ENCODE measurements at places on chromosomes 4 and X.

GRCh38 chrX:41350150-41350975 lies 16.4 kb downstream of the DDX3X start:
- no peak for DNase-seq

- DNase-seq: no peak
These were observed 65.6 kb downstream of the OR13H1 start for GRCh38 chrX:131609480-131609879.

DNA sequence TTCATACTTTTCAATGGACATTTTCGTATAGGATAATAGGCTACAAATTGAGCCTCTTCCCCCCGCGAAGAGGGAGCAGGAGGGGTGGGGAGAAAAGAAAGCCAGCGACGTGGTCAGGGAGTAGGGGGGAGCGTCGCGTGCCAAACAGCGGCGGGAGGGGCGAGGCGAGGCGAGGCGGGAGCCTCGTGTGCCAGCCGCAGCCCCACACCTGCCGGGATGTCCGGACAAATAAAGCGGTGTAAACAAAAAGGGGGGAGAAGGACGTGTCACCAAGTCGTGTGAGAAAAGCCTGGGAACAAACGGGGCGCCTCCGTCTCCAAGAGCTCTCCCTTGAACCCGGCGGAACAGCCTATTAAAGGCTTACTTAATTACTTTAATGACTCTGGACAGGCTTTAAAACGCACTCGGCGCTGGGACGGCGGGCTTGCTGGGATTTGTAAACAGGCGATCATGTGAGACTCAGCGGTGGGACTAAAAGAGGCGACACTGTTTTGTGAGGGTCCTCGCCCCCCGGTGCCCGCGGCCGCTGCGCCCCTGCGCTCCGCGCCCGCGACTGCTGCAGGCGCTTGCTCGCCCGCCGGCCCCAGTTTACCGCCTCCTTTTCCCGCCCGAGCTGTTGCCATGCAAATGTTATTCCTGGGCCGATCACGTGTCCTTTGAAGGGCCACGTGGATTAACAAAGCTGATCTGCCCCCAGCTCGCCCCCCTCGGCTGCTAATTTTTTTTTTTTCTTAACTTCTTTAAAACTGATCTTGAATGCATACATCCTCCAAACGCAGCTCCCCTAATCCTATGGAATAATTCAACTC lies at the start of gene HELT:
Gene HELT (plus strand): TSS at position 527 of the 809 bp plus-strand sequence. CDS start 439 bp downstream, outside the sequence.
- no peak for DNase-seq

- peak; percentile 5 for DNase-seq
These were observed 38.4 kb downstream of the NAP1L5 start for GRCh38 chr4:88659055-88659889.

DNA sequence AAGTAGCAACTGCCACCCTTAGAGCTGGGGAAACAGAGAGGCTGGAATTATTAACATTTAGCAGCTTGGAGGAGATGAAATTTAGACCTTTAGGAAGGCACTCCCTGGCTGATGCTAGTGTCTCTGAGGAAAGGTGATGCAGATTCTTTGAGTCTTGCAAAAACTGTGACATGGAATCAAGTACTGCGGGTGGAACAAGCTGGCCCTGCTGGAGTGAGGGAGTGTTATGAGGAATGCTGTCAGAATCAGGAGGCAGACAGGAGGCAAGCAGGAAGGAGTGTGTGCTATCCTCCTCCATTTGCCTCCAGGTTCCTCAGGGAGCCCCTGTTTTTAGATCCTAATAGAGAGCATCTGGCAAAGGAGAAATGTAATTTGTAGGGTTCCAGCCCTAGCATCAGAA lies 391.7 kb upstream of the PITX2 start:
- DNase-seq: no peak

- no peak for DNase-seq
These were observed 98.7 kb downstream of the MAB21L2 start for GRCh38 chr4:150680651-150681050.

GRCh38 chr4:76526585-76526990 lies 91.6 kb downstream of the SHROOM3 start:
- no peak for DNase-seq

DNA sequence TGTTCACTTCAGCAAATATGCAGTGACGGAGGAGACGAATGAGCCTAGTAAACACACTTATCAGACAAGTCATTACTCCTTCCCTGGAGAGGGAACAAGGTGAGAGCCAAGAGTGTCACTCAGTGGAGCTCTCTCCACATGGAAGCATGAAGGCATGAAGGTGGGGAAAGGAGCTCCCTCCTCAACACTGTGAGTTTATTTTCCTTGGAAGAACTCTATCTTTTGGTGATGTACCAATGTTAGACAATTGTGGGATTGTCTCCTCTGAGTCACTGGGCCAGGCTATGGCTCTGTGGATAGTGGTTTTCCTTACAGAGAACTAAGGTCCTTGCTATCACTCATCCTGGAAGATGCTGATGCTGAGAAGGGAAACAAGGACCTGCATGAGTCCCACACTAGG lies 200.2 kb downstream of the CPEB2 start:
- no peak for DNase-seq

DNA sequence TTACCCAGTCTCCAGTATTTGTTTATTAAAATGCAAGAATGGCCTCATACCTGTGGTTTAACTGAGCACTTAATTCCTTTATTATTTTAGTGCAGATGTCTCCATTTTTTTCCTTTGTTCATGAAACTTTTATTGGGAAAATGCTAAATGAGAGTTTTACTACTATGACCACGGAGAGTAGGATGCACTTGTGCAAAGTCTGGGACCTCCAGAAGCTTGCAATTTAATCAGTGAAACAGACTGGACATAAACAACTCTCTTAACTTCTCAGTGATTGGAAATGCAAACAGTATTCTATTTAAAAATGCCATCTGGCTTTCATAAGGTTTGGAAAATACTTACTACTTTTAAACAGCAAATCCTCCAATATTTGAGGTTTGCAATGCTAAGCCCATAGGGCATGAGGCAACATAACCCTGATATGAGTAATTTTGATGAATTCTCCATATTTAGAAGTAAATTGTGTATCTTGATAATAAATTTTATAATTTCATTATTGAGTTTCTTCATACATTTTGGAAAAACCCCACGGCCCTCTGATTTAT lies 718.7 kb upstream of the MAGEB2 start:
- DNase-seq: no peak

- no peak for DNase-seq
These were observed 154.2 kb downstream of the CPE start for GRCh38 chr4:165532976-165533375.

DNA sequence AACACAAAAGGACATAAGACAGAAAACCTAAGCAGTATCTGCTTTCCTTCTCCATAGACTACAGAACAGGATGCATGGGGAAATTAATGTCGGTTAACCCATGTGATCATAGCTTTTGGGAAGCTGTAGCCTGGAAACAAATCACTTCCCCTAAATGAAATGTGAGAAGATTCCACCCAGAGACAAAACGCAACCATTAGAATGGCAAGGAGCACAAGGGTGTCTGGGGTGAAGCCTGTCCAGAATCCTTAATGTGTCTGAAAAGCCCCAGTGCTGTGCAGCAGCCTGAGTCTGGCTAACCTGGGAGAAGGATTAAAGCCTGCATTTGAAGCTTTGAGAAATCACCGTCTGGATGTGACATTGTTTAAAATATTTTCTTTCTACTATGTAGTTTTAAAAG lies 213.3 kb downstream of the ANKRD50 start:
- no peak for DNase-seq

DNA sequence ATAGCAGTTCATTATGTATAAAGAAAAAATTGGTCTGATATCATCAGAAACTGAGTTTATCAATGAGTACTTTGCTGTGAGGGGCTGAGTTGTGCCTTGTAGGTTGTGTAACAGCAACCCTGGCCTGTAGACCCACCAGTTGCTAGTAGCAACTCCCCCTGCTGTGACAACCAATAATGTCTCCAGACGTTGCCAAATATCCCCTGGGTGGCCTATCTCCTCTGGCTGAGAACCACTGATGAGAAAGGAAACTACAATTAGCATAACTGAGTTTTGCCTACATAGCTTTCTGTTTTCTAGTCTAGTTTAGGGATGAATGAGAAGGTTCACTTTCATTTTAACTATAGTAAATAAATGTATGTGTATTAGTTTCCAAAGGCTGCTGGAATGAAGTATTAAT lies 234.1 kb downstream of the CPE start:
- no peak for DNase-seq

DNA sequence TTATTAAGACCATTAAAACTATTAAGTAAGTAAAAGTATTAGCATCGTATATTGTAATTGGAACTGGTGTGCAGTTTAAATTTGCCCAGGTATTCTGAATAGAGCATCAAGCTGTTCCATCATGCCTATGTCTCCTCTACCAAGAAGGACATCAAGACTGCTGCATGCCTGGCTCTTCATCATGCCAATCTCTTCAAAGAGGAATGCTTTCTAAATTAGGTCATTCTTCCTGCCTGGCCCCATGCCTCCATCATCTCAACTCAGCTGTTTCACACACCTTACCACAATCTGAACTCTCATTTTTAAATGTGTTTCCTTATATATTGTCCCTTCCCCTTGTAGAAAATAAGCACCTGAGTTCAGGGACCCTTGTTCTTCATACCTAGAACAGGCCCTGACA lies 270.5 kb upstream of the PPARGC1A start:
- no peak for DNase-seq

DNA sequence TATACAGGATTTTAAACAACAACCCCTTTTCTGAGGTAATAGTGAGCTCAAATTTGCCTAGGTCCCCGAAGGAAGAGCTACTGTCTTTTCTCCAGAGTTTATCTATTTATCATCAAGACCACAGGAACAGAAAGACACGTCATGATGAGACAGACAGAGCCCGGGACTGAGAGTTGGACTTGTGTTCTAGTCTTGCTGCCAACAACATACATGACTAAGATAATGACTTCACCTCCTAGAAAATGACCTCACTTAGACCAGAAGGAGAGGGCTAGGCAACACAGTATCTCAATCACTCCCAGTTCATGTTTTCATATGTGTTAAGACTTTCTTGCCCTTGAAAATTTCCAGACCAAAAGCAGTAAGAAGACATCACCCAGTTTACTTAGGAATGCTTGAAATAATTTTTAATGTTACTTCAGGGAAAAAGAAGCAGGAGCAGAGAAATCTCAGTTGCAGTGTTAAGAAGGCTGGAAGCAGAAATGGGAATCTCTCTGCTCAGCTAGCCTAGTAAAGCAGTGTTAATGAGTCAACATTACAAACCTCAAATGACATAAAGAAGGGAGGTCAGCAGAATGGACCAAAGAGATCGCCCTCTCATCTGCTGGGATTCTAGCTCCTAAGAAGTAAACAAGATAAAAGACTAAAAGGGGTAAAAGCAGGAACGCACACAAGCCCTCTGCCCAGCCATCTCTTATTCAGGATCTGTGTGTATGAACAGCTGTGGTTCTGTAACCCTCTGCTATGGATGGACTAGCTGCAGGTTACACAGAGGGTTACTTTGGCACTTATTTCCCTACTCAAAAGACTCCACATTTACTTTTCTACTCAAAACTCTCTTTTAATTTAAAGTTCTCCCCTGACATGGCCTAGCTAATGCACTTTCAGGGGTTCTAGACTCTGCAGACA lies 24.8 kb downstream of the PDGFC start:
- DNase-seq: no peak

GRCh38 chr4:10101671-10102473 lies 14.7 kb downstream of the WDR1 start:
- no peak for DNase-seq

GRCh38 chrX:139758809-139759208 lies 50.8 kb upstream of the MCF2 start:
- no peak for DNase-seq

DNA sequence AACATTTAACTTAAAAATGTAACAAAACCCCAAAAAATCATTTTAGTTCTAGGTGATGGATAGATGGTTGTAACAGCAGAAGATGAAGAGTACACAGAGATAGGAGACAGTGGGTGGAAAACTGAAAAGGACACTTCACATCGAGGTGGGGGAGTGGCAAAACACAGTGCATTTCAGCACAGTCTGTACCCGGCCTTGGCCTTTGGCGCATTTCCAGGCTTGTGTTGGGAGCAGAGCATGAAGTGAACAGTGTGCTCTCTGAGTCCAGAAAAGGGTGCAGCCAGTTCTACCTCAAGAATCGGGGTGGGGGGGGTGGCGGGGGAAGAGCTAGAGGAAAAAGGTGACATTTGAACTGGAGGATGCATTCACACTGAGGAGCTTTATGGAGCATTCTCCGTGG lies 4.3 kb downstream of the TSPYL2 start:
- no peak for DNase-seq

- DNase-seq: no peak
These were observed 25.0 kb upstream of the C4orf50 start for GRCh38 chr4:6043188-6043587.

DNA sequence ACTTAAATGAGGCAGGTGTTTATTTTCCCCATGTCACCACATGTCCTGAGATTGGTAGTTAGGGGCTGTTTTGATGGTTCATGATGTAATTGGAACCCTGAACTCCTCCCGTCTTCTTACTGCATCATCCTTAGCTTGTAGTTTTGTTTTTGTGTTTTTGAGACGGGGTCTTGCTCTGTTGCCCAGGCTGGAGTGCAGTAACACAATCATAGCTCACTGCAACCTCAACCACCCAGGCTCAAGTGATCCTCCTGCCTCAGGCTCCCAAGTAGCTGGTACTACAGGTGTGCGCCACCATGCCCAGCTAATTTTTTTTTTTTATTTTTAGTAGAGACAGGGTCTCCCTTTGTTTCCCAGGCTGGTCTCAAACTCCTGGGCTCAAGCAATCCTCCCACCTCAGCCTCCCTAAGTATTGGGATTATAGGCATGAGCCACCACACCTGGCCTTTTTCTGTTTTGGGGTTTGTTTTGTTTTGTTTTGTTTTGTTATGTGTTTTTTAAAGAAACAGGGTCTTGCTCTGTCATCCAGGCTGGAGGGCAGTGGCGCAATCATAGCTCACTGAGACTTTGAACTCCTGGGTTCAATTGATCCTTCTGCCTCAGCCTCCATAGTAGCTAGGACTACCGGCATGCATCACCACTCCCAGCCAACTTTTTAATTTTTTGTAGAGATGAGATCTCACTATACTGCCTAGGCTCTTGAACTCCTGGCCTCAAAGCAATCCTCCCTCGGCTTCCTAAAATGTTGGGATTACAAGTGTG lies 76.4 kb downstream of the SNX25 start:
- DNase-seq: no peak
